ENCODE measurements at places on chromosomes 12 and 14. TPM values are rescaled to one million over a fixed set of nuclear protein-coding genes. Genes with fewer than 3 reads are reported as not detected.

Gene TMEM132C
- not detected for total RNA-seq

Gene DIO3
- total RNA-seq, result not detected

GRCh38 chr12:116138364-116138763 is 139.1 kb downstream of the MED13L start:
- H3K4me1 ChIP-seq, result peaks cover 42% of the 10 kb centered on the region
- H3K36me3 ChIP-seq, result no peaks in the 10 kb centered on the region
- no peak overlapping the region for H3K4me3 ChIP-seq
- H3K27me3 ChIP-seq, result no peaks in the 10 kb centered on the region

Gene ANO4
- total RNA-seq, result not detected

GRCh38 chr12:53234271-53234914 is 2.4 kb upstream of the RARG start:
- H3K27me3 ChIP-seq, result no peaks in the 10 kb centered on the region
- H3K36me3 ChIP-seq, result no peaks in the 10 kb centered on the region
- no peak for DNase-seq
- H3K4me3 ChIP-seq, result peak overlapping the region; percentile 83
- peak overlapping the region; percentile 98 for H3K27ac ChIP-seq

DNA sequence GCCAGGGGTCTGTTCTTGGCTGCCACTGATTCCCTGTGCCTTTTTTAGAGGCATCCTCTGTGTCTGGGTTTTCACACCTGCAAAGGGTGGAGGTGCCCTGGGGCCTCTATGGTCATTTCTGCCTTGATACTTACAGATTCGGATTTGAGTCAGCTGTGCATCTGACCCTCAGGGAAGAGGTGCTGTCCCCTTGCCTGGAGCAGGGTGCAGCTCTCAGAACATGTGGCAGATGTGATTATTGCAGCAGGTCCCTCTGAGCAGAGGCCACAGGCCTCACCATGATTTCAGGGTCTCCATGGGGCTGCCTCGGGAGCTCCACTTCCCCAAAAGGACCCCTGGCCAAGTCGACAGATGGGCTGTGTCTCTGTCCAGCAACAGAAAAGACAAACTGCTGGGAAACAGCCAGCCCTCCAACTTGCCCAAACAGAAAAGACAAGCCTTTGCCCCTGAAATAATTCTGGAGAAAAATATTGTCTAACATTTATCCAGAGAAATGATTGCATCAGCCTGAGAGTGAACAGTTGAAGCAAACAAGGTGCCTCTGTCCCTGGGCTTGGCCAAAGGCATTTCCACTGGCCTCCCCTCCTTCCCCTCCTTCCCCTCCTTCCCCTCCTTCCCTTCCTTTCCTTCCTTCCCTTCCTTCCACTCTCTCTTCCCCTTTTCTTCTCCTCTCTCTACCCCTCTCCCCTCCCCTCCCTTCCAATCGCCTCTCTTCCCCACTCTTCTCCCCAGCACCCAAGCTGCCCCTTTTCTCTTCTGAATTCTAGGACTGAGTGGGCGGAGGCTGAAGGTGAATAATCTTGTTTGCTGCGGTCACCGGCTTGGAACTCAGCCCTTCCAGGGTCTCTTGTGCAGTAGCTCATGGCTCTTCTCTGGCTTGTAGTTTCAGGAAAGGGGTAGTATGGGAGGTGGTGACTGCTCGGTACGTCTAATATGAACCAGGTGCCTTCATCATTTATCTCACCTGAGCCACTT is 676 bp downstream of the SERPINA3 start:
- DNase-seq, result no peak
- H3K27ac ChIP-seq, result no peak overlapping the region
- no peaks in the 10 kb centered on the region for H3K36me3 ChIP-seq
- peaks cover 22% of the 10 kb centered on the region for H3K27me3 ChIP-seq
- H3K4me3 ChIP-seq, result no peak overlapping the region

Gene FSCB
- total RNA-seq, result not detected

DNA sequence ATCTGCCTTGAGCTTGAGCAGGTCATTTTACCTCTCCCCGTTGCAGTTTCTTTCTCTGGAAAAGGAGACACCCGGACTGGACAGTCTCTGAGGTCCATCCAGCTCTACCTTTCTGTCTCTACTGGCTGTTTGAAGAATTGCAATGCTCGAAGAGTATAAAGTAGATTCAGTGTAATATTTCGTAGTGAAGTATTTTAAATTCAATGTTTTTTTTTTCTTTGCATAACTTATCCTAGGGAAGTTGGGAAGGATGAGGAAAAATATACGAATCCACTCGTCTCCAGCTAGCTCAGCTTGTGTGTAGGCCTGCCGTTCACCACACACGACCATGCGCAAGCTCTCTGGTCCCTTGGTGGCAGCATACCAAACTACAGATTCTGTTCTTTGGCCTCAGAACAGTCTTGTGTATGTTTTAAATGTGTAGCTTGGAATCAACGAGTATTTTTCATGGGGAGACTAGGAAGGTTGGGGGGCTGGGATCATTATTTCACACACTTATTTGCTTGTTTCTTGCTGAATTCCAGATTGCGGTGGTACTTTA is 307.9 kb downstream of the CACNA1C start:
- H3K27ac ChIP-seq, result no peak overlapping the region
- peaks cover 57% of the 10 kb centered on the region for H3K27me3 ChIP-seq
- H3K36me3 ChIP-seq, result peaks cover 2% of the 10 kb centered on the region
- H3K4me1 ChIP-seq, result peaks cover 25% of the 10 kb centered on the region

GRCh38 chr14:59148334-59148900 is 40.0 kb upstream of the DAAM1 start:
- peaks cover 8% of the 10 kb centered on the region for H3K27me3 ChIP-seq
- H3K27ac ChIP-seq, result no peak overlapping the region
- no peaks in the 10 kb centered on the region for H3K36me3 ChIP-seq

- H3K27ac ChIP-seq, result no peak overlapping the region
- no peak overlapping the region for H3K4me3 ChIP-seq
- H3K36me3 ChIP-seq, result peaks cover 2% of the 10 kb centered on the region
- no peaks in the 10 kb centered on the region for H3K27me3 ChIP-seq
- H3K4me1 ChIP-seq, result peaks cover 16% of the 10 kb centered on the region
Observed at GRCh38 chr14:100449225-100449987, 126.3 kb downstream of the SLC25A47 start.

- H3K4me3 ChIP-seq, result no peak overlapping the region
- peaks cover 2% of the 10 kb centered on the region for H3K36me3 ChIP-seq
- DNase-seq, result no peak
- peaks cover 4% of the 10 kb centered on the region for H3K4me1 ChIP-seq
- H3K27ac ChIP-seq, result no peak overlapping the region
Observed at GRCh38 chr12:71744522-71745300, 10.0 kb upstream of the RAB21 start.

Gene MYF5
- total RNA-seq, result not detected

Gene DAO
- total RNA-seq, result not detected

DNA sequence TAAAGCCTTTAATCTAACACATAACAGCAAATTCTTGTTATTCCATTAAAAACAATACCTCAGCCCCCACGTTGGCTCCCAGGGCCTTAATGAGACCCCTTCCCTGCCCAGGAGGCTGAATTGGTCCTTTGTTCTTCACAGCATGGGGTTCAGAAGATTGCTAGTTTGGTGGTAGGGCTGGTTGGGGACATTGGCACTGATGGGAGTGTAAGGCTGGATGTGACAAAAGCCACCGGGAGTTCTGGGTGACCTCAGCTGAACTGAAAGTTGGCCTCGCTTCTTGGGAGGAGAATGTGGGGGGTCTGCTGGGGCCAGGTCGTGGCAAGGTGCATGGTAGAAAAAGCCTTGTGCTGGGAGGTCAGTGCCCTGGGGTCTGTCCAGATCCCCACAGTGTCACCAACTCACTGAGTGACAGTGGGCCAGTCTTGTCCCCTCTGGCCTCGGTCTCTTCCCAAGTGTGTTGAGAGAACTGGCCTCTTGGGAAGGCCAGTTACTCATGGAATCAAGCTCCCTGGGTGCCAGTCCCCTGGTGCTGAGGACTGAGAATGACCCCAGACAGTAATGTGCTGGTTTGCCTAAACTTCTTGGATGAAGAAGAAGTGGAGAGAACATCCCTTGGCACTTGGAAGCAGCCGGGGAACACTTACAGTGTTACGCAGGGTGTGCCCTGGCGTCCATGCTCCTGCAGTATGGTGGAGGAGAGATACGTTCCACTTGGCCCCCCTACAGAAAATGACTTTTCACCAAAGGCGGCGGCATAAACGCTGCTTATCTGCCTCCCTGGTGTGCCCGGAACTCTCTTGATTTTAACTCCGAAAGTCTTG is 283.7 kb upstream of the RTL1 start:
- DNase-seq, result no peak
- peaks cover 18% of the 10 kb centered on the region for H3K27me3 ChIP-seq
- no peak overlapping the region for H3K4me3 ChIP-seq
- no peak overlapping the region for H3K27ac ChIP-seq

- H3K4me3 ChIP-seq, result no peak overlapping the region
- H3K4me1 ChIP-seq, result peaks cover 34% of the 10 kb centered on the region
- peaks cover 3% of the 10 kb centered on the region for H3K36me3 ChIP-seq
- H3K27ac ChIP-seq, result no peak overlapping the region
- no peak for DNase-seq
Observed at GRCh38 chr12:50524621-50525020, 19.8 kb downstream of the DIP2B start.

DNA sequence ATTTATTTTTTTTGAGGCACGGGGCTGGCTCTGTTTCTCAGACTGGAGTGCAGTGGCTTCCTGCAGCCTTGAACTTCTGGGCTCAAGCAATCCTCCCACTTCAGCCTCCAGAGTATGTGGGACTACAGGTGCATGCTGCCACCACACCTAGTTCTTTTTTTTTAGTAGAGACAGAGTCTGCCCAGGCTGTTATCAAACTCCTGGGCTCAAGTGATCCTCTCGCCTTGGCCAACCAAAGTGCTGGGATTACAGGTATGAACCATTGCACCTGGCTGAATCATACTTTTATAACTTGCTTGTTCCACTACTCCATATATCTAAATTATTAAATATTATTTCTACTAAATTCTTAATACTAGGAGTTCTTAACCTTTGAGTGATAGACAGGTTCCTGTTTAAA is 111.6 kb downstream of the BTG1 start:
- H3K4me1 ChIP-seq, result peaks cover 59% of the 10 kb centered on the region
- no peak for DNase-seq
- H3K27ac ChIP-seq, result peak overlapping the region; percentile 100
- H3K36me3 ChIP-seq, result peaks cover 2% of the 10 kb centered on the region
- peak overlapping the region; percentile 98 for H3K4me3 ChIP-seq

DNA sequence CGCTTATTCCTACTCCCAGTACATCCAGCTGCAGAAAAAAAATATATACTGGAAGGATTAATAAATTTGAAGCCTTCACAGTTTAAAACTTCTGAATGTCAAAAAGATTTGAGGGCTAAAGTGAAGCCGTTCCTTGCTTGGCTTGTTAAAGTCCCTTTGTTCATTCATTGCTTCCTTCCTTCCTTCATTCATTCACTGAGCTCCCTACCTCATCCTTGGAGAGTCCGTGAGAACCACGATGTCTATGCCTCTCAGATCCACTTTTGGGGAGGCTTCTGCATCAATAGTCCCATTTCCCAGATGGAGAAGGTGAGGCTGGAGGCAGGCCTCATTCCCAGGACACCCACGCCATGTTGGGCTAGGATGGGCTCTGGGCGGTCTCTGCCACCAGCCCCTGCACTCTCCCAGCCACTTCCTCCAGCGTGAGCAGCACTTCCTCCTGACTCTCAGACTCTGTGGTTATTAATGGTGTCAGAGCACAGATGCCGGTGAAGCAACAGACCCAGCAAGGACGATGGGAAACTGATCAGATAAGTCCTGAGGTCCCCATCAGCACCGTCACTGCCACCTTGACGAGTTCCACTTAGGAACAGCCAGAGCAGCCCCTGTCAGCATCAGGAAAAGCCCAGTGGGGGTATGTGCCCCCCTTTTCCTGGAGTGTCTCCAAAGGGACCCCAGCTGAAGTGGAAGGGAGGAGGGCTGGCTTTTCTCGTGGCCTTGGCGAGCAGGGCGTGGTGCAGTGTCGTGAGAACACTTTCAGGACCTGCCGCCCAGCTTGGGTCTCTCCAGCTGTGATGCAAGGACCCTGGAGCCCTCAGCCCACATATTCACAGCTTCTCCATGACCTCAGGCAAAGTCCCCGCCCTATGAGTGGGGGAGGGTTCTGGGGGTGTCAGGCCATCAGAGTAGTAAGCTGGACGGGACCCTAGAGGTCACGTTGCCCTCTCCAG is 21.2 kb downstream of the ASB2 start:
- peak overlapping the region; percentile 99 for H3K27ac ChIP-seq
- peaks cover 60% of the 10 kb centered on the region for H3K4me1 ChIP-seq
- H3K36me3 ChIP-seq, result no peaks in the 10 kb centered on the region
- peak; percentile 42 for DNase-seq

Gene ZFHX2
- total RNA-seq, result 0.27 TPM

DNA sequence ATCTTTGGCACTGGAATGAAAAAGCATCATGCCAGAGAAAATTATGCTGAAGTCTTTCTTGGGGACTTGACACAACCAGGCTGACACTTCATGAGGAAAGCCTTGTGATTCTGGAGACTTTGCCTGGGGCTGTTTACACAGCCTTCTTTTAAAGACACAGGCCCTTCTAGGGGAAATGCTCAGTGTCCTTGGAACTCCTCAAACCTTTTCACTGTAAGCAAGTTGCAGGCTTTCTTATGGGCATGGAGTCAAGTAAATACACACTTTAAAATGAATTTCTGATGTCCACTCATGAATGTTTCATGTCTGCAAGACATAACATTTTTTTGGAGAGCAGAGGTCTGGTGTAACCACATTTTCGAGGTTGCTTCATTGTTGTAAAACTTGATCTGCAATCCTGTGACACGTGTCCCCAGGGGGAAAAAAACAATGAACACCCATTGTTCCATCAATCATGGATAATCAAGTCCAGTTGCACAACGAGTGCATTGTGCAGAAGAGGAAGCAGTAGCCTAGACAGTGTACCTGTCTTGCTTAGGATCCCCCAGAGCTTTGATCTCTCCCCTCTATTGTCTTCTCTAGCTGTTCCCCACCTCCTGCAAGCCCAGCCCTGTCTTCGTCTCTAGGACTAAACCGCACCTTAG is 155.1 kb upstream of the PRICKLE1 start:
- DNase-seq, result no peak
- H3K27ac ChIP-seq, result no peak overlapping the region
- no peaks in the 10 kb centered on the region for H3K27me3 ChIP-seq
- H3K4me1 ChIP-seq, result no peaks in the 10 kb centered on the region
- no peaks in the 10 kb centered on the region for H3K36me3 ChIP-seq

Gene KRT79
- not detected for total RNA-seq

Gene TSPAN11
- not detected for total RNA-seq

Gene ACOT6
- not detected for total RNA-seq

Gene OVCH1
- total RNA-seq, result not detected

- peak overlapping the region; percentile 2 for H3K27ac ChIP-seq
- no peak for DNase-seq
- H3K27me3 ChIP-seq, result no peaks in the 10 kb centered on the region
- no peaks in the 10 kb centered on the region for H3K36me3 ChIP-seq
- H3K4me3 ChIP-seq, result no peak overlapping the region
- H3K4me1 ChIP-seq, result peaks cover 2% of the 10 kb centered on the region
Observed at GRCh38 chr12:92244036-92244435, 98.4 kb upstream of the BTG1 start.

All from T-helper 17 cell (primary cell).